NCI-H446 (cell line): ENCODE measurements at places on chromosomes 1 and 21.

- no peak for DNase-seq
These were observed 9.1 kb downstream of the OLIG1 start for GRCh38 chr21:33078907-33079582.

DNA sequence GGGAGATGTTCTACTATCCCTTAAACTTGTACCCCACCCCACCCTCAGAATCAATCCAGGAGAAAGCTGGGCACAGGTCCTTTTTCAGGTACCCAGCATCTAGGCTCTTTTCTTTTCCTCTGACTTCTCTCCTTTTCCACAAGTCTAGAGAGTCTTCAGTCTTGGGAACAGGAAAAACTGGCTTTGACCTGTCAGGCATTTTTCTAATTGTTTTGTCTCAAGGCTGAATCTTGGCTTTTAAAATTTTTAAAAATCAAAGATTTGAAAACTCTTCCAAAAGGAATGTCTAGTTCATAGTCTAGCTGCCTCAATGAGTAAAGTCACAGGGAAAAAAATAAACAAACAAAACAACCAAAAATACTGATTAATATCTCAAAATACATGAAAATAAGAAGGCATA lies 161.5 kb downstream of the HFM1 start:
- DNase-seq: no peak

- DNase-seq: no peak
These were observed 29.1 kb upstream of the RGS8 start for GRCh38 chr1:182713492-182713891.

DNA sequence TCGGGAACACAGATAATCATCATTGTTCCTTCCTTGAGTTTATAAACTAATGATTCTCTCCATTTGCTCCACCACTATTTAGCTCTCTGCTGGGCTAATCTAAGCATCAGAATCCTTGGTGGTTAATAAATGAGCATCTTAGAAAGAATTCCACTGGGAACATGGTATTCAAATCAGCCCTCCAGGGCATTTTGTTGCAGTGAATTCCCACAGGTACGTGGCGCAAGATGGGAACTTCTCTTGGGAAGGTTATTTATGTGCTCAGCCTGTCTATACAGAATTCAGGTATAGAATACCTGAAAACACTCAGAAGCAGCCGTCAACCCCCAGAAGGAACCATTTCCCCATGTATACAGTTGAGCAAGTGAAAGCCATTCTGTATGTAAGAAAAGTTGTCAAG lies 131.5 kb downstream of the NTNG1 start:
- DNase-seq: no peak

DNA sequence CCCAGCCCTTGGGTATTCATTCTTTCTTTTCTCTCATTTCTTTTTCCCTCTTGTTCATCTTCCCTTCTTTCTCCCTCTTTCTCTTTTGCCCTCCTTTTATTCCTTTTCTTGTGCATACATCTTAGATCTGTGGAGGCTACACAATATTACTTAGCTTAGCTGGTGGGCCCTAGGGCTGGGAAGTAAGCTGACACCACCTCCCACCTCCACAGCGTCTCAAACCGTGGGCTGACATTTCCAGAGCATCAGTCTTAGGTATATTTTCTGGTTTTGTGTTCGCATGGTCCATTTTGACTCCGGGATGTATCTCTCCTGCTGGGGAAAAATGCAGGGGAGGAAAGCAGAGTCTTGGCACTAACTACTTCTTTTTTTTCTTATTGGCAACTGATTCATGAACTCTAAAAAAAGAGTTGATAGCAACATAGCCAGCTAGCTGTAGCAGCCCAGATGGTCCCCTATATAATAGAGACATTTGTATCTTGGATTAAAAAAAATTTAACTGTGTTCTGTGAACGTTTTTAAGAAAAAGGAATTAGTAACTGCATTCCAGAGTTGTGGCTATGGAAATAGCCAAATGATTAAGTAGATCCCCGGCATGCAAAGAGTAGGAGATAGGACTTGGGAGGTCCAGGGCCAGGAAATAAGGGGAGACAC lies 15.5 kb downstream of the CNIH3 start:
- DNase-seq: no peak

DNA sequence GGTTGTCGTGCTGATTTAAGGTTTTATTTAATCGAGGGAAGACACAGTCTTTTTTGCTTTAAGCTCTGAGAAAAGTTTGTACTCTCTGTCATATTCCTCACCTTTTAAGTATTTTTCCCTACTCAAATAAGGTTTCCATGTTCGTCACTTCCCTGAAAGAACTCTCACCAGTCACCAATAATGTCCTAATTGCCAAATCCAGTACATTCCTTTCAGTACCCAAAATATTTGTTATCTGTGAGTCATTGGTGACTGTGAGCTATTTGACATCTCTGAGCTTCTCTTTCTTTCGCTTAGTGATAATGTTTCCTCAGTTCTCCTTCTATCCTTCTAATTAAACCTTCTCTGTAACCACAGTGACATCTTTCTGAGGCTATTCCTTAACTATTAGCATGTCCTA lies 874.2 kb upstream of the ADGRL2 start:
- no peak for DNase-seq

DNA sequence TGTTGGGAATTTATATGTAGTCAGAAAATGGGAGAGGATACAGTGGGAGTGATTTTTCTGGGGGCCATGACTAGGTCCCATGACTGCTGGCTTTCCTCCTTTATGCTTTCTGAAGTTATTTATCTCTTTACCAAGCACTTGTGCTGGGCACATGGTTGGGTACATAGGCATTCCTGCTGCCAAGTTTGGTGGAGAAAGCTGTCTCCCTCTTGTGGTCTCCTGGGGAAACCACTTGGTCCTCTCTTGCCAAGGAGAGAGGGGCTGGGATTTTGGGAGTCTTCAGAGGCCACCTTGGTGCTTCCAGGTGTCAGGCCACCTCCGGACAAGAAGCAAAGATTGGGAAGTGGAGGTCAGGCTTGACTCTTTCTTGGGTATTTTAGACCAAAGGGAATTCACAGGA lies 120.2 kb upstream of the KCNE2 start:
- DNase-seq: no peak

DNA sequence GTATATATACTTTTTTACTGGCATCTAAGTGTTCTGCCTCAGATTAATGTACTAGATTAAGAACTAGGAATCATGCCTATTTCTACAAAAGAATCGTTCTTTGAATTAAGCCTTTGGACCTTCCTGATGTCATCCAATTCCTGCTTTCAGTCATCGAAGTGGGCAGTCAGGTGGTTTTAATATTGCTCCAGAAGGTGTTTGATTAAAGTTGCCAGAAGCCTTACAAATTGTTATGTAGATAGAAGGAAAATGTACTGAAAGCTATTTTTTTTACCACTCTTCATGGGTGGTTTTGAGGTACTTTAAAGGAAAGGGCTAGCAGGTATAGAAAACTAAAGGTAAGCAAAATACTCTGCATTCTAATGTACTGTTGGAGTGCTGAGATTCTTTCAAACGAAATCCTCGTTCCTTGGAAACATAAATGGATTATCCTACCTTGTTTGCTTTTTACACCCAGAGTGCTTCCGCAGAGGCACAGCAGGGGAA lies 716 bp downstream of the CTBS start:
- DNase-seq: no peak

- no peak for DNase-seq
These were observed 36.9 kb upstream of the KCNE1 start for GRCh38 chr21:34548781-34549376.

DNA sequence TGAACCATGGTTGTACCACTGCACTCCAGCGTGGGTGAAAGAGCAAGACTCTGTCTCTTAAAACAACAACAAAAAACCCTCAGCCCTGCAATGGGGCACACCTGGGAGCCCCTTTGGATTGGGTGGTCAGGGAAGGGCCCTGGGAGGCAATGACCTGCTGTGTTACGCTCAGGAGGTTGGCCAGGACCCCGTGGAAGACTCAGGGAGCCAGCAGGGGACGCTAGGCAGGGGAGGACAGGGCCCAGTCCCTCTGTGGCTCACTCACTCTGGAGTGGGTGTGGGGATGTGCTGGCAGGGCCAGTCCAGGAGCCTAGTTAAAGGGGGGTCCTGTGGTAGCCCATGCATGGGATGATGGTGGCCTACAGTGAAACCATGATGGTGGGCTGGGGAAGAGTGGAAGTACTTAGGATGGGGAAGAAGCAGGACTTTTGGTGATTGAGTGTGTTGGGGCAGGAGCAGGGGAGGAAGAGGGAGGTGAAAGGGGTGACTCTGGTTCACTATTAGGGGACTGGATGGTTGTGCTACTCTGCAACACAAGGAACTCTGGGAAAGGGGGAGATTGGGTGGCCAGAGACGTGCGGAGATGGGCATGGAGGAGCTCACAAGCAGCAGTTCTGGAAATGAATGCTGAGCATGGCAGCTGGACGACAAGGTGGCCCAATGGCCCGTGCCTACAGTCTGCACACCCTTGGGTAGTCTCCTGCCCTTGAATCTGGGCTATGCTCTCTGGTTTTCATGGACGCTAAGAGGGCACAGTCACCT lies 56.3 kb upstream of the FAM20B start:
- DNase-seq: no peak

DNA sequence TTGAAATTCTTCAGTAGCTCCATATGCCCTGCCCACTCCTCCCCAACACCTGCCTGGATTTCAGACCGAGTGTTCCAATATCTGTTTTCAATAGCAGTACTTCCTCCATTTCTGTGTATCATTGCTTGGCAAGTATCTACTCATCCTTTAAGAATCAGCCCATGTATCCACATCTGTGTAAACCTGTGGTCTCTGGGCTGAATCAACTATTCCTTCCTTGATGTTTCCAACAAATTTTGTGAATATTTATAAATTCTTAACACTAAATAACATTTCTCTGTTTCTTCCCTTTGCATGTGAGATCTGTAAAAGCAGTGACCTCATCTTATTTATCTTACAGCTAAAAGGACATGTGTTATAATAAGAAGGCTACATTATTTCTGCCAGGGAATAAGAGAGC lies 26.0 kb upstream of the UAP1 start:
- DNase-seq: no peak

GRCh38 chr21:41367945-41368734 lies 6.3 kb downstream of the MX2 start:
- DNase-seq: no peak

- peak; percentile 56 for DNase-seq
These were observed 115.9 kb downstream of the HIVEP3 start for GRCh38 chr1:41802532-41803501.

- no peak for DNase-seq
These were observed 337.3 kb downstream of the PRDM2 start for GRCh38 chr1:14037101-14037847.

DNA sequence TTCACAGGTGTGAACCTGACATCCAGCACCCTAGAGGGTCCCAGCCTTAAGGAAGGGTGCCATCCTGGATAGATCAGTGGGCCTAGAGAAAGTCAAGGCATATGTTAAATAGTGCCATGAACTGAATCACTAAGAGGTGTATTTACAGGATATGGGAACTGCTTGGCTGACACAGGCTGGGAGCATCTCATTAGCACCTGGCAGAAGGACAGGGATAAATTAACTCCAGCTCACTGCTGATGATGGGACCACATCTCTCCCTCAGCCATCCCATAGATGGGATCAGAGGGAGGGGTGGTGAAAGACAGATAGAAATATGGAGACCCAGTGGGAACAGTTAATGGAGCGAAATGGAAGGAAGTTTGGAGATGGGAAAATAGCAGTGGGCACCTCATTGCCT lies 122.0 kb downstream of the IGSF21 start:
- peak; percentile 31 for DNase-seq

DNA sequence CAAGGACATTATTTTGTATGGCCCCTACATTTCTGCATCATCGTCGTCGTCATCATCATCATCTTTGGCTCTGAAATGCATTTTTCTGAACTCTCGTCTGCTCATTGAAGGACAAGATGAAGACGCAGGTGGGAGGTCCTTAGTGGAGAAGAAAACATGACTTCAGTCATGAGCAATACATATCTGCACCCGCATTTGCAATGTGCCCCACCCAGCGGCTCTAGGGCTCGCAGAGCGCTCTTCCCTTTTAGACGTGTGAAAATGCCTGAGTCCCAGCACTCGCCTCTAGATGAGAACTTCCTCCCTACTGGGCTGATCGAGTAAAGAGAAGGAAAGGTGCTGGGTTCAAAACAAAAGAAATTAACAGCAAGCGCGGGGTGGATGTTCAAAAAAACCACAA lies 10.1 kb downstream of the C1orf174 start:
- no peak for DNase-seq

- peak; percentile 10 for DNase-seq
These were observed 138.1 kb upstream of the HMCN1 start for GRCh38 chr1:185595835-185596667.

DNA sequence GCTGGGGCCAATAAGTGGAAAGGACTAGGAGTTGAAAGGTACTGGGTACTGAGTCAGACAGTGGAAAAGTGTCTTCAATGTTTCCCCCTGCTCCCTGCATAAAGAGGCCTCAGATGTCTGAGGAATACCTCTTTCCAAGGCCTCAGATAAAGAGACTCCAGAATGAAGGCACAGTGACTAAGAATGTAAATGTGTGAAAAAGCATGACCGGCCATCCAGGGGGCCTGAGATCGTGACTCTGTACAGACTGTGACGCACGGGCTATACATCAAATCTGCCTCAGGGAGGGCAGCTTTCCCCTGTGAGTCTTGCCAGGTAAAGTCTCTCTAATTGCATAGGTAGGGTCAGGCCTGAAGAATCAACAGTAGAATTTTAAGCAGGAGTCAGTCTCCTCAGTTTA lies 1690.5 kb downstream of the KCNT2 start:
- no peak for DNase-seq

GRCh38 chr1:187469836-187470235 lies 641.1 kb downstream of the PLA2G4A start:
- DNase-seq: no peak

- no peak for DNase-seq
These were observed 24.7 kb upstream of the SPSB1 start for GRCh38 chr1:9267827-9268581.

GRCh38 chr1:44511769-44512168 lies 106.7 kb downstream of the RNF220 start:
- no peak for DNase-seq

DNA sequence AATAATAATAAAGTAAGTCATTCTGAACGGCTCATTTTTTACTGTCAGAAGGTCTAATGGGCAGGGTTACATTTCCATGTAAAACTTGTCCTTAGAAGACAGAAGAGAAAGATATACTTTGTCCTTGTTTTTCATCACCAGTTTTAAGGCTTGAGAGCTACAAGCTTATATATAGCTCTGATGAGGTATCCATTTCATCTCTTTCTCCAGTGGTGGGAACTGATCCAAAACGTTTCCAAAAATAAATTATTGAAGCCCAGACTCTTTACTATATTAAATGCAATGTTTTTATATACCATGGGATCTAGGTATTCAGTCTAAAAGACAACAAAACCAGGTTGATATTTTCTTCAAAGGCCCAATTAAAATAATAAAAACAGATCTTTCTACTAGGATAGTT lies 8.7 kb downstream of the B3GALNT2 start:
- DNase-seq: no peak
